ENCODE measurements at places on chromosomes 4 and X.

- no peak for DNase-seq
Observed at GRCh38 chr4:105139646-105140045, 7.0 kb upstream of the TET2 start.

DNA sequence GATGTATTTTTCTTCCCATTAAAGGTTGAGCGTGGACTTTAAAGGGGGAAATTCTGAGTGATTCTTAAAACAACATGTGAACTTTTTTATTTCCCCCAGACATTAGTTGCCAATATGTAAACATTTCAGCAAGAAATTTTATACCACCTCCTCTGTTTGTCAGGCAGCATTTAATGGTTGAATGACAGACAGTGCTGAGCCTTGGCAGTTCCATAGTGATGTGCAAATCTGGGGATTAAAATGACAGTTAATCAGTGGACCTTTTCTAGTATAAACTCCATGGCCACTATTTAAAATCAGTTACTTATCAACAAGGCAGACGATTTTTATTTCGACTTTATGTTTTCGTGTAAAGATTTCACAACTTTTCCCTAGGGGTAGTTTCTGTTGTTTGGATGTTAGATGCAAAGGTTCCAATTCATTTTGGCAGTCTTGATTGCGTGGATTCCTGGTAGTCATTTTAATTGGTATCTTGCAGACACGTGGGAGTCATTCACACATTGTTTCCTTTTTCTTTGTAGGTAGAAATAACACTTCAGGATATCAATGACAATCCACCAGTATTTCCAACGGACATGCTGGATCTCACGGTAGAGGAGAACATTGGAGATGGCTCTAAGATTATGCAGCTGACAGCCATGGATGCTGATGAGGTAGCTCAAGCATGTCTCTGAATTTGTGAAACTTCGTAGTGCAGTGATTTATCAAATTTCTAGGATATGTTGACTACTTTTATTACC lies 83.7 kb downstream of the FAT4 start:
- no peak for DNase-seq

DNA sequence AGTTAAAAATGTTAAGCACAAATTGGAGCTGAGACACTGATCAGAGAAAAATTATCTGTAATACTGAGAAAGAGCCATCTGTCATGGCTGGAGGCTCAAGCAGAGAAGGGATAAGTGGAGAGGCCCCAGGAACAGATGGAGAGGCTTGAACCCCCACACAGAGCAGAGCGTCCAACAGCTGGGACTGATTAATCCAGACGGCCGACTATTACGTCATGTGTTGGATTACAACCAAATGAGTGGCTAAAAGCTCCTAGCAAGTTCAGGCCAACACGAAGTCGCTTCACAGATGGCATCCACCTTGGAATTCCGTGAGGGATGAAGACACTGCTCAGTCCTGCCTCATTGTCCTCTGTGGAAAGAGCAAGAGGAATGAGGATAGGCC lies 57.7 kb upstream of the ATXN3L start:
- DNase-seq = peak; percentile 61

DNA sequence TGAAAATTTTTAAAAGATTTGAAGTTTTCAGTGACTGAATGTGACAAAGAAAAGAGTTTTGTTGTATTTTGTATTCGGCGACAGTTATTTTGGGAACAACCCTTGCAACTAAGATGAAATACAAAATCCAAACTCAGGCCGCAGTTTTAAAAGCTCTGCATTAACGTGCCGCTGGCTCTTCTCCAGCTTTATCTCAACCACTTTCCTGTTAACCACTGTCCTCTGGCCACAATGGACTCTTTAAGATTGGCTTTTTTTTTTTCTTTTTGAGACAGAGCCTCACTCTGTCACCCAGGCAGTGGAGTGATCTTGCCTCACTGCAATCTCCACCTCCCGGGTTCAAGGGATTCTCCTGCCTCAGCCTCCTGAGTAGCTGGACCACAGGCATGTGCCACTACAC lies 22.1 kb upstream of the AMTN start:
- DNase-seq = no peak

GRCh38 chr4:41573502-41574001 lies 35.6 kb downstream of the LIMCH1 start:
- DNase-seq = peak; percentile 73

DNA sequence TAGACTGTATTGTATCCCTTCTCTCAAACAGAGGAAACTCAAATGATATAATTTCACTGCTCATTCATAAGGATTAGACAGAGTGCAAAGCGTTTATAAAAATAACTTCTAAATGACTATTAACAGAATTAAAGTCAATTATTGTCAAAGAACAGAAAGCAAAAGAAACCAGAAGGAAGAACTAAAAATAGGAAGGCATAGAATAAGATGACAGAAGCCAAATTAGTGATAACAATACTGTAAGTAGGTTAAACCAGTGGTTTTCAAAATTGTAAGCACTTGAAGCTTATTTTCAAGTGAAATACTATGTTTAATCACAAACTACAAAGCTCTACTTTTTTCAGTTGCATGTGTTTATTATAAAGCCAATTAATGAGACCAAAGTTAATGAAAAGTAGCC lies 305.2 kb downstream of the PPP1R2C start:
- DNase-seq = no peak

GRCh38 chr4:87697272-87697671 lies 47.2 kb downstream of the DMP1 start:
- DNase-seq = no peak

DNA sequence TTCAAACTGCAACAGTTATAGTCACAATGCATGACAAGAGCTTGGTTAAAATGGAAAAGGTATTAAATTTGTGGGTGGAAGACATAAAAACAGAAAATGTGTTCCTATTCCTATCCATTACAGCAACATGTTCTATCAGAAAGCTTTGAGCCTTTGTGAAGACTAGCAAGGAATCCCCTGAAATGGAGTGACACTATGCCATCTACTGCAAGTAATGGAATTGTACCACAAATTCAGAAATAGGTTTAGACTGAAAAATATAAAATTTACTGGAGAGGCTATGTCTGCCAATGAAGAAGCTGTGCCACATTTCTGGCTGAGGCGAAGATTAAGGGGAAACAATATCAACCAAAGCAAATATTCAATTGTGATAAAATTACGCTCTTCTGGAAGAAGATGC lies 247.9 kb downstream of the ADAM29 start:
- peak; percentile 17 for DNase-seq

DNA sequence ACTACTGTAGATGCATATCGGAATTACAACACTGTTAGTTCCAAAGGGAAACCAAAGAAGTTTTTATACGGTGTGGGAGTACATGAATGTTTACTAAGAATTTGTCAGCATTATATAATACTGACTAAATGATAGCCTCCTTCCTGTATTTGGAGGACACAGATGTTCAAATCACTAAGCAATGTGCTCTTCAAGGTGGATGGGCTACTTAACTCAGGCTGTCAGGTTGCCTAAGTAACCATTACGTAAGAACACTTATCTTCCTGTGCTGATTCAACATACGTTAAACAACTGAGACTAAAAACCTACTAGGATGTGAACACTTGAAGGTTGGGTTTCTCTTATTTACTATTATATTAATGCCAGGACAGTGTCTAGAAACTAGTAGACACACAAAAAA lies 81.9 kb upstream of the HPGD start:
- DNase-seq = peak; percentile 53

DNA sequence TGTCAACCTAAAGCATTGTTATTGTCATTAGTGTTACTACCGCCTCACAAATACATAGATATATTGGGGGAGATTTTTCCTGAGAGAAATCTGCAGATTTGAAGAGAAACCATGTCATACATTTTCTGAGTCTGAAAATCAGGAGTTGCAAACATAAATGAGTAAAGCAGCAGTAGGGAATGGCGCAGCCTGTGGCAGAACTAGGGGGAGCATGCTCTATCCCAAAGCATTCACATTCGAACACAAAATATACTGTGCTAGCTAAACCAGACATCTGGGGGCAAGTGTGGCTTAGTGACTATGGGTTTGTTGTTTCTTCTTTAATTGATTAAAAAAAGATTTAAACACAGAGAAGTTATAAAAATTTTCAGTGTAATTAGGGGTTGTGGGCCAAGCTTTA lies 83.2 kb downstream of the CPE start:
- DNase-seq = no peak

- DNase-seq = peak; percentile 6
Observed at GRCh38 chr4:65139998-65140397, 530.3 kb downstream of the EPHA5 start.

DNA sequence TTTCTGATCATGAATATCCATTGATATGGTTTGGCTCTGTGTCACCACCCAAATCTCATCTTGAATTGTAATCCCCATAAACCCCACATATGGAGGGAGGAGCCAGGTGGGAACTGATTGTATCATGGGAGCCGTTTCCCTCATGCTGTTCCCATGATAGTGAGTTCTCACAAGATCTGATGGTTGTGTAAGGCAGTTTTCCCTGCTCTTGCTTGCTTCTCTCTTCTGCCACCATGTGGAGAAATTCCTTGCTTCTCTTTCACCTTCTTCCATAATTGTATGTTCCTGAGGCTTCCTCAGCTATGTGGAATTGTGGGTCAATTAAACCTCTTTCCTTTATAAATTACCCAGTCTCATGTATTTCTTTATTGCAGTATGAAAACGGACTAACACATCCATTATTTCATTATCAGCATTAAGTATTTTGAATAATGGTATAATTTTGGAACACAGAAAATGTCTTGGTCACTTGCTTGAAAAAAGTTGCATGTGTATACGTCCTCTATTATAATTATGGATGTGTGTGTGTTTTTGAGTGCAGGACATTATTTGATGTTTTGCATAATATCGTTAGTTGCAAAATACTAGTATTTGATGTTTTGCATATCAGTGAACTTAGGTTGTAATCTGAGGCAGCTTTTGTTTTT lies 334.6 kb downstream of the PCDH10 start:
- DNase-seq = peak; percentile 61

GRCh38 chr4:174581901-174582300 lies 59.6 kb upstream of the HPGD start:
- peak; percentile 15 for DNase-seq

GRCh38 chrX:129980540-129981199 lies 1.8 kb upstream of the BCORL1 start:
- no peak for DNase-seq

DNA sequence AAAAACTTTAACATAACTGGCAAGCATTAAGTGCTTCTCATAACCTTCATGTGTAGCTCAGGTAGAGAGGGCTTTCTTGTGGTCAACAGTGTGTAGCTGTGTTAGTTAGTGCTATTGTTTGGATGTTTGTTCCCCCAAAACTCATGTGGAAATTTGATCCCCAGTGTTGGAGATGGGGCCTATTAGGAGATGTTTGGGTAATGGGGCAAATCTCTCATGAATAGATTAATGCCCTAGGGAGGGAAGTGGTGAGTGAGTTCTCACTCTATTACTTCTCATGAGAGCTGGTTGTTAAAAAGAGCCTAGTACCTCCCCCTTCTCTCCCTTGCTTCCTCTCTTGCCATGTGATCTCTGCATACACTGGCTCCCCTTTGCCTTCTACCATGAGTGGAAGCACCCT lies 16.5 kb upstream of the SLC25A43 start:
- no peak for DNase-seq

DNA sequence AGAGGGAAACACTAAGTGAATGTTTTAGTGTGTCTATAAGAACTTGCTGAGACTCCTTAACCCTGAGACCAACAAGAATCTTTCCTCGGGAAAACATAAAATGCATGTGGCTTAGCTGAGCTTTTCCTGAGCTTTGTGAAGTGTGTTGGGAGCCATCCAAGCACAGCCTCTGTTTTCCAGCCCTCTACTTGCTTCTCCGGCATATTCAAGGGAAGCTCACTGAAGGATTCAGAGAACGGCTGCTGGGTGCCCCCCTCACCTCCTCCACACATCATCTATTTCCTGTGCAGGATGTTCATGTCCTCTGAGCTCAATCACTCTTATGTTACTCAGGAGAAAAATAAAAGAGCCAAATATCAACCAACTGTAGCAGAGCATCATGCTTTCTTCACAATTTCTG lies 492.1 kb downstream of the IL15 start:
- no peak for DNase-seq

- peak; percentile 89 for DNase-seq
Observed at GRCh38 chr4:168585168-168586091, 88.6 kb downstream of the PALLD start.

GRCh38 chr4:90958256-90958895 lies 831.2 kb downstream of the CCSER1 start:
- peak; percentile 95 for DNase-seq

- DNase-seq = no peak
Observed at GRCh38 chr4:158758142-158758541, 10.7 kb upstream of the FNIP2 start.

DNA sequence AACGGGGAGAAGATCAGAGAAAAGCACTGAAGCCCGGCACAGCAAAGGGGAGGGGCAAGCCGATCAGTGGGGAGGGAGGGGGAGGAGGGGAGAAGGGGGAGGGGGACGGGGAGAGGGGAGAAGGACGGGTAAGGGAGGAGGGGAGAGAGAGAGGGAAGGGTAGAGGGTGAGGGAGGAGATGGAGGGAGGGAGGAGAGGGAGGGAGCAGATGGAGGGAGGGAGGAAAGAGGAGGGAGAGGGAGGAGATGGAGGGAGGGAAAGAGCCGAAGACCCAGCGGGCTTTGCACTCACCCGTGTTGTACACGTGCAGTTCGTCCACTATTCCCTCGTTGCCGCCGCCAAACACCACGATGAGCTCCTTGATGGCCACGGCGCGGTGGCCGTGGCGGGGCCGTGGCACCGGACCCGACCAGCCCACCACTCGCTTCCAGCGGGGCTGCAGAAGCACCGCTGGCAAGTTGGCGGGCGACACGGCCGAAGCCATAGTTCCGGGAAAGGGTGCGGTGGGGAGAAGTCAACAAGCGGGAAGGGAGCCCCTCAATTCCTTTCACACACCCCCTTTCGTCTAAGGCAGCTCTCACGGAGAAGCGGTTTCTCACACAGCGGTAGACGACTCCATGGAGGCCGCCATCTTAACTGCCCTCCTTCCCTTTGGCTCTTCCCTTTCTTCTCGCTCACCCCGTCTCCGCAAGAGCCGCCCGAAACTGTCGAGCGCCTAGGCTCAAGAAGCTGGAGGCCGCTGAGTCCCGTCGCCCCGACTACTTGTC lies 1.1 kb downstream of the HCFC1 start:
- peak; percentile 58 for DNase-seq

- DNase-seq = peak; percentile 32
Observed at GRCh38 chr4:111847296-111848008, 297.8 kb upstream of the FAM241A start.

GRCh38 chr4:16413814-16414555 lies 187.7 kb upstream of the TAPT1 start:
- no peak for DNase-seq

DNA sequence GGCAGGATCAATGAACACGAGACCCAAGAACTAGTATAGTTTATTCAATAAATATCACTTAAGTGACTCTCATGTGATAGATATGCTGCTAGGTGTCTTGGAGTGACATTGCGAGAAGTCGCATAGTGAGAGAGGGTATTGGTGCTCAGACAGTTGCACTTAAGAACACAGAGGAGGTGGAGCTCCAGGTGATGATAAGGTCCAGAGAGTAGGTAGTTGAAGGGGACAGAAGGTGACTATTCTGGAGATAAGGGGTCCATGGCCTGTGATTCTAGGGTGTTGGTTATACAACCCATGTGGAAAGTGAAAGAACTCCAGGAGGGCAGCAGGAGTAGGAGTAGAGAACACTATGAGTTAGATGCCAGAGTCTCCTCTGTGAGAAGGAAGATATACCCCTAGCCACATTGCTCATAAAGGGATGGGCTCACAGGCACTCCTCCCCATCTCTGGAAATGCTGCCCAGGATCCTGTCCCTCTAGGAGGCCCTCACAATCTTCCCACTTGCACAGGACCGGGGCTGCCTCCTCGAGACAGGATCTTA lies 9.2 kb downstream of the MAGED1 start:
- no peak for DNase-seq
